ENCODE measurements at places on chromosomes 16 and 17.

GRCh38 chr17:82217530-82218204 lies 5.0 kb upstream of the CCDC57 start:
- no peak for DNase-seq

- DNase-seq = no peak
These were observed 50.6 kb downstream of the RBBP6 start for GRCh38 chr16:24589997-24590396.

GRCh38 chr17:30520882-30521281 lies 43.7 kb downstream of the GOSR1 start:
- DNase-seq = no peak

- no peak for DNase-seq
These were observed 2.0 kb downstream of the LHX1 start for GRCh38 chr17:36939052-36939801.

- DNase-seq = peak; percentile 82
These were observed 500 bp downstream of the MAF start for GRCh38 chr16:79599837-79600637.

GRCh38 chr16:49482690-49483089 lies 109.1 kb downstream of the C16orf78 start:
- no peak for DNase-seq

GRCh38 chr17:12463102-12463501 lies 202.6 kb upstream of the MYOCD start:
- DNase-seq = no peak

Data from nephron progenitor cell (in vitro differentiated cells).